ENCODE measurements at places on chromosomes 1 and 21.

DNA sequence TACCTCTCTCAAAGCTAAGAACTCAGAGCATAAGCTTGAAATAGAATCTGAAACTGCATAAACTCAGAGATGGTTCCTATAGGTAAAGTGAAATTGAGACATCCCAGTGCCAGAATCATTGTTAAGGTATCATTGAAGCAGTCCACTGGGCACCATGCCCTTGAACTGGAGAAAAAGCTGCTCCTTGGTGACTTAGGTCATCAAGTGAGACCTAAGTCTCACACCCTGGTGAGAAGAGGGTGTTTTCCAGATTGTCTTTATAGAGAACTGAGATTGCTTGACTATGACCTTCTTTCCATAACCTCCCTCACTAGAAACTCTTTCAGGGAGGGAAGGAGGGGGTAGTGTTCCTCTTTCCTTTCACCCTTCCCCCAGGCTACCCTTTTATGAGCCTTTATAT, 9.4 kb upstream of the ATP6V1G3 start:
- no peak for DNase-seq

GRCh38 chr1:168102487-168102886, 34.2 kb downstream of the GPR161 start:
- no peak for DNase-seq

- no peak for DNase-seq
Observed at GRCh38 chr1:16374266-16374665, 7.2 kb downstream of the SZRD1 start.

DNA sequence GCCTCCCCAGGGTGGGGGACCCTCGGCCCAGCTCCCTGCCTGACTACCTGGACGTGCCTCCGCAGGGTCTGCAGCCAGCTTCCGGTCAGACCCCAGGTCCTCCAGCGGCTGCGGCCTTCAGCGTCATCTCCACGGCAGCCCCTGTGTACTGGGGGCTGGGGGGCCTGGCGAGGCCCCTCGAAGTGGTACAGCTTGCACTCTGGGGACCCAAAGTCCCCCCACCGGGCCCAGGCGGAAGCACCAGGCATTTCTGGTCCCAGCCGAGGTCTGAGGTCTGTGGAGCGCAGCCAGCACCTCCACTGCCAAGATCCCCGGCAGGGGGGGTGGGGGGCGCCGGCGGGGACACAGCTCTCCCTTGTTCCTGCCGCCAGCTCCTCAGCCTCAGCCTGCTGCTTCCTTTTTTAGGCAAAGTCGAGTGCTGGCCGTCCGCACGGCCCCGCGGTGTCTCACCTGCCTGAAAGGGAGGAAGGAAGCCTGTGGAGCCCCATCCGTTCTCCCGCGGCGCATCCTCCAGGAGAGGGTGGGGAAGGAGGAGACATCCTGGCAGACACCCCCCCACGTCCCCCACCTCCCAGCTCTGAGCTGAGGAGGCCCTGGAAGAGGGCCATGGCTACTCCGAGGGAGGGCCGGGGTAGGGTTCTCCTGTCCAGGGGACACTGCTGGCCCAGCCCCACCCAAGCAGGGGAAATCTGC, 1.2 kb upstream of the VWA1 start:
- no peak for DNase-seq

DNA sequence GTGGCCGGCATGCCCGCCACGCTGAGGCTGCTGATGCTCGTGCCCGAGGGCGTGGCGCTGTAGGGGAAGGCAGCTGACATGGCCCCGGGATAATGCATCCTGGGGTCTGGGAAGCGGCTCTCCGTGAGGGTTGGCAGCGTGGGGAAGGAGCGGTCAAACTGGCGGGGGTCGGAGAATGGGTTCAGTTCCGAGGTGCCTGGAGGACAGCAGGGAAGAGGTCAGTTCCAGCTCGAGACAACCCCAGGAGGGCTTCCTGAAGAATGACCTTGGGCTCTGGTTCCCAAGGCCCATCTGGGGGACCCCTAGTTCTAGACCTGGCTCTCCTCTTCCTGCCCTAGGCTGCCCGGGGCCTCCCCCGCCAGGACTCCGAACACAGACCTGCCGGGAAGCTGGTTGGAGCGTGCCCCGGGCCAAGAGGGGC, 27.6 kb downstream of the RUNX3 start:
- DNase-seq: no peak

GRCh38 chr1:159959451-159959850, 5.4 kb upstream of the SLAMF9 start:
- no peak for DNase-seq

GRCh38 chr1:181064011-181064623, 24.4 kb upstream of the IER5 start:
- DNase-seq: no peak

GRCh38 chr1:172867216-172867818, 183.4 kb downstream of the TNFSF18 start:
- DNase-seq: no peak

GRCh38 chr1:15176898-15177665, 23.5 kb downstream of the TMEM51 start:
- no peak for DNase-seq

DNA sequence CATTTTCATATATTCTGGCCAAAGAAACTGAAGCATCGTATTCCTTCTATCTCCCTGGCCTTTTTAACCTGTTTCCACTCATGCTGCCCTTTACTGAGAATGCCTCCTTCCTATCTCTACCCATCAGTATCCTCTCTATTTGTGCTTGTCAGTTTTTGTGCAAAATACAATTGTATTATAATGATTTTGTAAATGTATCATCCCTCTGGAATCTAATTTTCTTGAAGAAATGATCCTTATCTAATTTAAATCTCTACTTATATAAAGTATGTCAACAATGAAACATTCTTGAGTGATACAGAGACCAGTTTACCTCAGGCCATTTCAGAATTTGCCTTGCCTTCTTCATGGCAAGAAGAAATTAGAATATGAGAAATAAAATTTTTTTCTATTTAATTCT, 59.0 kb upstream of the TEKT2 start:
- no peak for DNase-seq

DNA sequence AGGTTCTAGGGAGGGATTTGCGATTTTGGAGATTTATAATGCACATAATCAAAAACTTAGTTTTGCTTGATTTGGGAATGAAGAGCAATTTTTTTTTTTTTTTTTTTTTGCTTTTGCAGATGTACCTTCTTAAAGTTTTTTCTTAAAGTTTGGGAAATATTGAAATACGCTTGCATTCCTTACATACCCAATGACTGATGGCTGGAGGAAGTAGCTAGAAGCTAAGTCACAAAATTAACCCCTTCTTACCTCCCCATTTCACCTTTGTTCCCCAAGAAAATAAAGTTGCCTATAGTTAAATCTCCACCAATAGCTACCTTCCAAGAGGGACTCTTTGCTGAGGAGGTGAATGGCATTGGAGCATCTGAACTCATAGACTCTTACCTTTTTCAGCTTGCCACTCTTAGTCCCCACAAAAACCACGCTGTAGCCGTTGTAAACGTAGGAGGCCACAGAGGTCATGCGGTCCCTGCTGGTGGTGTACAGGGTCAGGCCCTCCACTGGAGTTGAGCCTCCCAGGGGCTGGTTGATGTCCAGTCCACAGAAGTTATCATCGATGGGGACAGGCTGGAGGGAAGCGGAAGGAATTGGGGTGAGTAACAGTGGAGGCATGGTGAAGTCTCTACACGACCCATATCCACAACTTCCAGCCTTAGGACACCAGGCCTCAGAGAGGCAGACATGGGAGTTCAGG, 34.1 kb downstream of the PLXNA2 start:
- no peak for DNase-seq

GRCh38 chr1:53296117-53296749, 31.6 kb downstream of the LRP8 start:
- no peak for DNase-seq

DNA sequence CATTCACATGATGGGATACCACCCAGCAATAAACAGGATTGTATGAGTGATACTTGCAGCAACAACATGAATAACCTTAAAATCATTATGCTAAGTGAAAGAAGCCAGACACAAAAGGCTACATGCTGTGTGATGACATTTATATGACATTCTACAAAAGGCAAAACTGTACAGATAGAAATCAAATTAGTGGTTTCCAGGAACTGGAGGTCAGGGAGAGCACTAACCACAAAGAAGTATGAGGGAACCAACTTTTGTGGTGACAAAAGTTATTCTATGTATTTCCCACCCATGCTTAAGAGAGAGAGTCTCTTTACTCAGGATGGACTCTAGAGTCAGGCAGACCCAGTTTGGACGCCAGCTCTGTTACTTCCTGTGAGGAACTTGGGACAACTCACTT, 364.5 kb upstream of the DAB1 start:
- no peak for DNase-seq

- DNase-seq: no peak
Observed at GRCh38 chr1:68758666-68759209, 261.9 kb upstream of the DEPDC1 start.

DNA sequence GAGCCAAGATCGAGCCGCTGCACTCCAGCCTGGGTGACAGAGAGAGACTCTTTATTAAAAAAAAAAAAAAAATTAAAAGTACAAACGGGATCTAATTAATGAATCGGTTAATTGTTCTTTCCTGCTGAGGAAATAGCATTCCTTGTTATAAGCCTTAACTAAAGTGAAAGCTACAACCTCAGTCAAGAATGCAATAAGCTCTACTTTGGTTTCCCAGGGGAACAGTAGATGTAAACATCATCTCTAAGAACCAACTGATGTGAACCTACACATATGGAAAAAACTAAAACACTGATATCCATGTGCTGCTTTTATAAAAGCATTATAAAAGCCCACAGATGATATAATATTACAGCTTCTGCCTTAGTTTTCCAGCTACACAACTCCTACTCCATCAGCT, 41.9 kb downstream of the LPGAT1 start:
- no peak for DNase-seq

DNA sequence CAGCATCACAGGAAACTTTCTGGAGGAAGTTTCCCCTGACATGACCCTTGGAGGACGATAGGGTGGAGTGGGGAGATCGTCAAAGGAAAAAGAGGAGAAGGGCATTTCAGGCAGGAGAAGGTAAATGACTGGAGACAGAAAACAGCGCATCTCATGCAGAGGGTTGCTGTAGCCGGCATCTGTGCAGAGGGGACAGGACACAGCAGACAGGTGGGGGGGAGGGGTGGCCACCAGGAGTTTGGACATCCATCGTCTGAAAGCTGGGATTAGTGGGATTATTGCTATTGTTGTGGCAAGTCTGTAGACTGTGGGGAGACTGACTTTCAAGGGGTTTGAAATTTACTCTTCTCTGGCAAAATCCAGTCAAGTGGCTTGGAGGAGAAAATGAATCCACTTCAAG, 463.9 kb downstream of the OMA1 start:
- no peak for DNase-seq

DNA sequence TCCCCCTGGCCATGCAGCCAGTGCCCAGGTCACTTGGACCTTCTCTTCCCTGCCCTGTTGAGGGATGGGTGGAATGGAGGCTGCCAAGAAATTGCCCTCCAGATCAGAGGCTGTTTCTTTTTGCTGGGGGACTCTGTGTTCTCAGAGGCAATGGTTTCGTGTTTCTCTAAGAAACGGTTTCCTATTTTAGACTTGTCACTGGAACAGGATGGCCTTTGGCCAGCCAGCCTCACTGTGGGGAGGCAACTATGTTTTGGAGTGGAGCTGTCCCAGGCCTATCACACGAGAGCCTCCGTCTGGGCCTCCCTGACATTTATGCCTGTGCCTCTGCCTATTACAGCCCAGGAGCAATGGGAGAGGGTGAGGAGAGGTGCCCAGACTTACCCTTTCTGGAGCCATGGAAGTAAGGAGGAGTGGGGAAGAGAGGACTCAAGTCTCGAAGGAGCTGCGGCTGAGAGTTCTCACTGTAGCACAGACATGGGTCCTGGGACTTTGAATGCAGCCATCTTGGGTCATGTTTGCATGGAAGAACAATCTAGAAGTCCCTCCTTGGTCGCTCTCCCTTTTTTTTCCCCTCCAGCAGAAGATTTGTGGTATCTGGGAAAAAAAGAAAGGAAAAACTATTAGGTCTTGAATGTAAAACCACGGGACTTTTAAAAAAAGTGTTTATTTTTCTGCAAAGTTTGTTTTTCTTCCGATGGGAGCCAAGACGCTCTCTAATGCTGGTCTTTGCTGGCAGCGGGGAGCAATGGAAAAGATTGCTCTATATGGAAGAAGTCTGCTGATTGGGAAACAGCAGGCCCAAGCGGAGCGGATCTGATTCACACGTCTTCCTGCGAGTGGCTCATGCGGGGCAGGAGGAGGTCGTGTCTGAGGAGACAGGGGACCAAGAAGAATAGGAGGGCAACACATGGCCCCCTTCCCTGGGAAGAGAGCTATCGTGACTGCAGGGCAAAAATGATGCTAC, 219.2 kb downstream of the FOXD2 start:
- DNase-seq: no peak

GRCh38 chr1:150619576-150620509, 9.6 kb downstream of the ENSA start:
- DNase-seq: no peak

GRCh38 chr21:34889320-34889675, 159.8 kb downstream of the RUNX1 start:
- peak; percentile 66 for DNase-seq

- DNase-seq: no peak
Observed at GRCh38 chr1:18946550-18947381, 9.7 kb downstream of the IFFO2 start.

DNA sequence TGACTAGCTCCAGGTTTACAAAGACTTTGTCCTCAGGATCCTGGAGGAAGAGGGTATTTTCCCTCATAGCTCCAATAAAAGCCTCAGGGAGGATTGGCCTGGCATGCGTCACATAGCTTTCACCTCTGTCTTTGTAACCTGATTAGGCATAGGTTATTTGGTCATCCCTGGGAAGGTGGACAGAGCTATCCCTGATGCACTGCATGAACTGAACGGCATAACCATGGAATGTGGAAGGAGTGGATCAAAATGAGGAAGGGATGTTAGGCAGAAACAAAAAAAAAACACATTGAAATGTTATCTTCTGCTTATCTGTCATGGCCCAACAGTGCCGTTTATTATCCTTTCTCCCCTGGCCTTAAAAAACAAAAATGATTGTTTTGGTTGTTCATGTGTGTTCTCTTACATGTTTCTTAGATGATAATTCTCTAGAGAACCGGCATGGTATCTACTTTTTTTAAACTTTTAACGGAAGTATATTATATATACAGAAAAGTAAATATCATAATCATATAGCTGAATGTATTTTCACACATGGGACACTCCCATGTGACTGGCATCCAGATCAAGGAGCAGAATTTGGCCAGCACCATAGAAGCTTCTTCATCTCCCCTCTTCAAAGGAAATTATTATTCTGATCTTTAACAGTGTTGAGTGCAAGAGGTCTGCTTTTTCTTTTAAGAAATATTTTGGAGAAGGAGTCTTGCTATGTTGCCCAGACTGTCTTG, 85.3 kb downstream of the RPS6KC1 start:
- DNase-seq: no peak
